ENCODE measurements at places on chromosomes 7 and 10.
A peak's percentile ranks its signal among the peaks of the same experiment; 100 is the strongest.

GRCh38 chr7:44061645-44062179, 3.7 kb downstream of the PGAM2 start:
- H3K36me3 ChIP-seq, result peaks cover 7% of the 10 kb centered on the region
- H3K27ac ChIP-seq, result no peak overlapping the region
- H3K27me3 ChIP-seq, result no peaks in the 10 kb centered on the region
- no peak overlapping the region for H3K4me3 ChIP-seq

GRCh38 chr10:28719789-28720436, 42.6 kb downstream of the BAMBI start:
- H3K27me3 ChIP-seq, result peaks cover 43% of the 10 kb centered on the region
- DNase-seq, result no peak
- H3K4me1 ChIP-seq, result no peaks in the 10 kb centered on the region
- H3K4me3 ChIP-seq, result no peak overlapping the region
- no peaks in the 10 kb centered on the region for H3K36me3 ChIP-seq

- DNase-seq, result no peak
- no peaks in the 10 kb centered on the region for H3K36me3 ChIP-seq
- H3K27ac ChIP-seq, result no peak overlapping the region
- no peak overlapping the region for H3K4me3 ChIP-seq
- H3K27me3 ChIP-seq, result no peaks in the 10 kb centered on the region
- H3K4me1 ChIP-seq, result no peaks in the 10 kb centered on the region
Observed at GRCh38 chr10:69789164-69789576, 12.5 kb upstream of the COL13A1 start.

GRCh38 chr10:14541379-14541778, 210.7 kb upstream of the FRMD4A start:
- no peaks in the 10 kb centered on the region for H3K4me1 ChIP-seq
- no peaks in the 10 kb centered on the region for H3K36me3 ChIP-seq
- H3K27me3 ChIP-seq, result no peaks in the 10 kb centered on the region

- no peaks in the 10 kb centered on the region for H3K27me3 ChIP-seq
- H3K36me3 ChIP-seq, result no peaks in the 10 kb centered on the region
- H3K4me1 ChIP-seq, result no peaks in the 10 kb centered on the region
- no peak overlapping the region for H3K27ac ChIP-seq
- H3K4me3 ChIP-seq, result no peak overlapping the region
- DNase-seq, result no peak
Observed at GRCh38 chr7:111005445-111005844, 85.5 kb upstream of the LRRN3 start.

- no peak overlapping the region for H3K4me3 ChIP-seq
- H3K4me1 ChIP-seq, result no peaks in the 10 kb centered on the region
- no peaks in the 10 kb centered on the region for H3K36me3 ChIP-seq
- DNase-seq, result peak; percentile 42
- H3K27ac ChIP-seq, result peak overlapping the region; percentile 40
Observed at GRCh38 chr10:62582804-62583208, 208.6 kb downstream of the ZNF365 start.

DNA sequence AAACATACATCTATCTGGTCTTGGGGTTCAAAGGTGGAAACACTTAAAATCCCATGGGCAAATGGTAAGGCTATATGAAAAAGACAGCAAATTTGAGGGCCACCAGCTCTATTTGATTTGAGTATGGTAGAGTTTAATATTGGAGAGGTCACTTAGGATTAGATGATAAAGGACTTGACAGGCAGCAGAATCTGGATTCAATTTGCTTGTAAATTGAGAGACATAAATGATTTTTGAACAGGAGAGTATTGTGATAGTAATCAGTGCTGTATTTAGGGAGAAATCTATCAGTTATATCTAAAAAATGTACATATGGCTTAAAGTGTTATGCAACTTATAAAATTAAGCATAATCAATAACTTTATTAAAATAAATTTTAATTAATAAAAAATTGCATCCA, 155.2 kb downstream of the SEMA3A start:
- no peaks in the 10 kb centered on the region for H3K36me3 ChIP-seq
- H3K4me1 ChIP-seq, result peaks cover 4% of the 10 kb centered on the region
- no peak overlapping the region for H3K4me3 ChIP-seq
- no peak overlapping the region for H3K27ac ChIP-seq

DNA sequence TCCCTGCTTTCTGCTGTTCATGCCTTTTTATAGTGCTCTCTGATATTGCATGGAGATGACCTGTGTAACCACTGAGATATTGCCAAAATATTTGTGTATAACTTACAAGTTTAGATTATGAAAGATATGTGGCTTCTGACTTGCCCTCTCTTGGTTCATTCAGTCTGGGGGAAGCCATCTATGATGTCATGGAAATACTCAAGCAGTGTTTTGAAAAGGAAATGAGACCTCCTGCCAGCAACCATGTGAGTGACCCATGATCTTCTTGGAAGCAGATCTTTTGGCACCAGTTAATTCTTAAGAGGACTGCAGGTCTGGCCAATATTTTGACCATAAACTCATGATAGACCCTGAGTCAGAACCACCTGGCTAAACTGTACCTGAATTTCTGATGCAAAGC, 183.0 kb downstream of the THSD7A start:
- H3K4me1 ChIP-seq, result no peaks in the 10 kb centered on the region
- DNase-seq, result no peak
- H3K4me3 ChIP-seq, result no peak overlapping the region
- H3K27me3 ChIP-seq, result no peaks in the 10 kb centered on the region
